IPS-NIHi11 (cell line): ENCODE measurements at places on chromosomes 5 and 9.

DNA sequence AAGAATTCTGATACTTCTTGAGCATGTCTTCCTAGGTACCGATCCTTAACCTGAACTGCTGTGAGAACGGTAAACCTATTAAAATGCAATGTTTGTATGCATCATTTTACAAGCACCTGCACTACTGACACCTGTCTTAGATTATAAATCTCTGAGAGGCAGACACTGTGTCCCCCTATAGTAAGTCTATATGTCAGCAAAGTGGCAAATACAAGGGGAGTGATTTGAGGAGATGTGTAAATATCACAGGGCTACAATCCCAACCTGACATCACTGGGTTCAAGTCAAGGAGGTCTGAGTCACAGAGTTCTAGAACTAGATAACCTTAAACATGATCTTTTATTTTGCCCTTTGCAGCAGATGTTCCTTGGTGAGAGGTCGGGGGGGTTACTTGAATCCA is 64.1 kb downstream of the ANKH start:
- DNase-seq, result no peak

DNA sequence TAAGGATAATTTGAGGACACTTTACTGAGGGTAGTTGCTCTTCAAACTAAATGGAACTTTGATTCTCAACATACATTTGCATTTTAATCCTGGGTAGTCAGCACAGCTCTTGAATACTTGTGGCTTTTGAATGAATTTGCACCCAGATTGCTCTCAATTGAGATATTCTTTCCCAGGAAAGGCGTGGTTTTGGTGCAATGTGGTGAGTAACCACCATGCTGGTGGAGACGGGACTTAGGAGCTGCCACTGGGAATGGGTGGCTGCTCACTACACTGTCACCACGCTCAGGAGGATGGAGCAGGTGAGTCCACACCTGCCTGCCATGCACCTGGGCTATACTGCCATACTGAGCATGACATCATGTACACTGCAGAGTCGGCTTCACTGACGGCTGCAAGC is 99.2 kb downstream of the IRX1 start:
- DNase-seq, result no peak

DNA sequence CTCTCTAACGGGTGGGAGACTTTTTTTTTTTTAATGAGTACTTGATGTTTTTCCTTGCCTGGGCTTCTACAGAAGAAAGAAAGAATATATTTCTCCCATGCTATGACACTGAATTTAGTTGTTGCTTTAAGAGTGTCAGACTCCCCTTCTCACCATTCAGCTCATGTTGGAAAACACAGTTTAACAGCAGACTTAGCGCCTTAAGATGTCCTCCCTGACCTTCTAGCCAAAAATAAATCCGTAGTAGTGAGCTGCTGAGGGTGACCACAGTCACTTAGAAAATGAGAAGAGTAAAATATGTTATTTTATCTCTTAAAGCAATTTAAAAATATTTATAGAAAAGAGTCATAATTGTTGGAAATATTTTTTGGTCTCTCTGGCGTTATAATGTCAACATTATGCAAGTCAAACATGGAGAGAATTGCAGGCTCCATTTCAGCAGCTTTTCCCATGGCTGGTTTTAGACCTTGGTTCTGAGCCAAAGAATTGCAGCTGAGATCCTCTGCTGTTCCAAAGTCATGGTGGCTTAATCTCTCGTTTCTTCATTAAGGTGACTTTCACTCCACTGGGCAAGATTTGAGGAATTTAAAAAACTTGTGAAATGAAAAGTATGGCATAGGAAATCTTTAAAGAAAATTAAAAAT is 143.5 kb downstream of the GHR start:
- no peak for DNase-seq

GRCh38 chr5:146116361-146116760 is 11.0 kb upstream of the PLAC8L1 start:
- no peak for DNase-seq

GRCh38 chr9:7546261-7546660 is 253.3 kb downstream of the DMAC1 start:
- DNase-seq, result no peak

GRCh38 chr9:114830546-114830945 is 24.7 kb upstream of the TNFSF15 start:
- DNase-seq, result no peak

DNA sequence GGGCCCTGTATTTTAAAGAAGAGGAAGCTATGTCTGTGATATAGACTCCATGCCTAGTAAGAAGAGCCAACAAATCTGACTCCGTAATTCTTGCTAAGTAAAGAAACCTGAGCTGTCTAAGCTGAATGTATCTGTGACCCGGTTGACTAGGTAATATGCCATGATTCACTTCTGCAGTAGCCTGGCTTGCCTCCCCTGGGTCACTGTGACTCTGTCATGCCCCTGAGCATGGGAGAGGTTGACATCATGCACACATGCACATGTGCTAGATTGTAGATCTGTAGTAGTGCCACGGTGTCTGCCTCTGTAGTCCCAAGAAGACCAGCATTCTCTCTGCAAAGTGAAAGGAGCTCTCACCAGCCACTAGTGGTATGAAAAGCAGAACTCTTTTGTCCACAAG is 9.1 kb downstream of the SLC22A5 start:
- peak; percentile 9 for DNase-seq

DNA sequence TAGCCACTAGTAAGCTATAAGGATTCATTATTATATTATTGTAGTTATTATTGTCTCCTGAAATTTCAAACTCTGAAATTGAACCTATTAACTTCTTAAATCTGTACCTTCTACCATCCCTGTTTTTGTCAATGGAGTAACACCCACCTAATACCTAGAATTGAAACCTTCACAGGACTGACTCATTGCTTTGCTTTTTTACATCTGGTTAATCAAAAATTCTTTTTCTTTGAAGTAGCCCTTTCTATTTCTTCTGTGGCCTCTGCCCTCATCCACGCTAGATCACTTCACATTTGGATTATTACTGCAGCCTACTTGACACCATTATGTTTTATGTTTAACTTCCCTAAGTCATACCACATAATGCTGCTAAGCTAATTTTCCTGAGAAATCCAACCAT is 35.6 kb downstream of the RBM27 start:
- DNase-seq, result no peak

- DNase-seq, result peak; percentile 37
These were observed 27.1 kb downstream of the ASPN start for GRCh38 chr9:92455217-92455616.

- DNase-seq, result no peak
These were observed 628.7 kb downstream of the CCDC171 start for GRCh38 chr9:16181539-16181938.

GRCh38 chr5:5242056-5242455 is 101.9 kb downstream of the ADAMTS16 start:
- DNase-seq, result peak; percentile 20

DNA sequence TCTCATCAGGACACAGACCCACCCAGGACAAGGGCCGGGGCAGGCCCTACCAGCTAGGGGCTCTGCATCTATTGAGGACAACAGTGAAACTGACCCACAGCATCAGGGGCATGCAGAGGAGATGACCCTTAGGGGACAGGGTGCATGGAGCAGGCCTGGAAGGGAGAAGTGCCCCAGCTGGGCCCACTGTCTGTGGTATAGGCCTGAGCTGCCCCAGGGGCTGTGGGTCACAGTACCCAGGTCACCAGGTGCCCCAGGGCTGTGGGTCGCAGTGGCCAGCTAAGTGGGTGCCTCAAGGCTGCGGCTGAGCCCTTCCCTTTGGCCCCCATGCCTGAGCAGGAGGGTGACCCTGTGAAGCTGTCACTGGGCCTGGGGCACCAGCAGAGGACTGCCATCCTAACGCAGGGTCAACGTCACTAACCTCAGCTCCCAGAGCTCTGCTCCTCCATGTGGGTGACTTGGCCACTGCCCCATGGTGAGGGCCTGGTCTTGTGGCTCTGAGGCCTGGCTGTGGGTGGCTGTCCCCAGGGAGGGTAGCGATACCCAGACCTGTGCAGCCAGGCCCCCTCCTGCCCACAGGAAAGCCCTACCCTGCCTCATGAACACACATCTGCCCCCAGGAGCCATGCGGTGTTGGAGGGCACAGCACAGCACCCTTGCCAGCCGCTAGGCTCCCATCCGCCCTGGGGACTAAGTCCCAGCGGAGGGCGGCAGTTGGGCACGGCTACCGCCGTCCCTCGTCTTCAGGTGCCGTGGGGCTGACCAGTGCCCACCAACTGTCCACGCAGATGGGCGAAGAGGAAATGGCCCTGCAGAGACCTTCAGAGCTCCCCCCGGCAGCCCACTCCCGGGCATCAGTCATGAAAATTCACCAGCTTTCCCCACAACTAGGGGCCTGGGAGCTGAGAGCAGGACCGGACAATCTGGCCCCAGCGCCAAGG is 4.9 kb downstream of the EDF1 start:
- DNase-seq, result no peak

DNA sequence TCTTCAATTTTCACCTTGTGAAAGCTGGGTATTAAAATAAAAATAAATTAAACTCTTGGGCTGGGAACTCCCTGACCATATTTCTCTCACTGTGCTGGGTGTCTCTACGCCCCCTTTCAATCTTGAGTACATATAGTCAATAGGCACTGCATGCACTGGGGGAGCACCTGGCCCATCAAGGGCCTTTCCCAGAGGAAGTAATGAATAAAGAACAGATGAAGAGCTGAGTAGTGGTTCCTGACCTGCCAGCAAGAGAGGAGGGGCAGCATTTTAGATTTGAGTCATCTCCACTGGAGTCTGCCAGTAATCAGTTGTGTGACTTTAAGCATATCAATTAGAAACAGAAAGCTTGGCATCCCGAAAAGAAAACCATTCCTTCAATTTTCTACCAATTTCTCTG is 6.2 kb downstream of the MAPKAP1 start:
- DNase-seq, result peak; percentile 19

DNA sequence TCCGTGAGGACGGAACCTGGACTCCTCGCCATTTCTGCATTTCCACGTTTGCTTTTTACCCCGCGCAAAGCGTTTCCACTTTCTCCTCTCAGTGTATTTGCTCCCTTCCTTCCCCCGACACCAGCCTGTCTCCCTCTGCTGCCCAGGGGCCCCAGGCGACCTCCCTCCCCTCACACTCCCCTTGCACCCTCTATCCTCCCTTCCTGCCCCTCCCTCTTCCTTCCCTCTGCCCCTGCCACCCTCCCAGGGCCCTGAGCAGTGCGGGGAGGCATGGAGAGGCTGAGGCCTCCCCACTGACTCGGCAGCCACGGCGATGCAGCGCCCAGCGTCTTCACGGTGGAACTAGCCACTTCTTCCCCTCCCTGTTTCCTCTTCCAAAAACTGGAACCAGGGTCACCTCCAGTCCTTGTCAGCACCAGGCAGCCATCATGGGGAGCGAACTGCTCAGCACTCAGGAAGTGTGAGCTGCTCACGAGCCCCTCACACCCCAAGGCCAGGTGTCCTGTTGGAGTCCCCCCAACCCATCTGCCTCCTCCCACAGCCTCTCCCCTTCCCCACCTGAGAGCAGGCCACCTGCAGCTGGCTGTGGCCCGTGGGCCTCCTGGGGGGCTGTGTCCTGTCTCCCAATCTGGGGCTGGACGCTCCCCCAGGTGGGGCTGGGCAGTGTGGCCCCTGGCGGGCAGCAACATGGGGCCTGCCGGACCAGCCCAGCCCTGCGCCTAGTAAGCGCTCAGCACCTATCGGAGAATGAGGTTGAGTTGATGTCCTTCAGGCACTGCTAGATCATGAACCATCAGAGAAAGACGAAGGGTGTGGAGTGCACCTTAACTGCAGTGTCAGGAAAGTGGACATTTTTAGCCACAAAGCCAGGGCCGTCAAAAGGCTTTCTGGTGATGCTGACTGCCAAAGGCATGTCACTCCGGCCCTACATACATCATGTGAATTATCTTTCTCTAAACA is 17.5 kb downstream of the UBE2QL1 start:
- DNase-seq, result no peak

DNA sequence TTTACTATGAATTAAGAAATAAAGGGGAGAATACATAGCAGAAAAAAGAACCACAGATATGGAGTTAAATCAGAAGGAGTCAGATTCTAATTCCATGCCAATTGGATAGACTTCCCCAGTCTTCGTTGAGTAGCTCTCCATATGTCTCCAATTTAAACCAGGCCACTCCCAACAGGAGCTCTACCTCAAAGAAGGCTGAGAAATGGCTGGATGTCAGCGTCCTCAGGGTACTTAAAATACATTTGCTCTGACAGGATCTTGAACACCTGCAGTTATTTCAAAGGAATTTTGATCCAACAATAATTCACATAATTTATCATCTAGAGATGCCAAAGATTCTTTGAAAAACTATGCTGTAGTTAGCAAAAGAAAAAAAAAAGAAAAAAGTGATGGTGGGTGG is 133.9 kb upstream of the FBN2 start:
- DNase-seq, result no peak

GRCh38 chr5:56251918-56252553 is 18.9 kb upstream of the ANKRD55 start:
- DNase-seq, result no peak

- DNase-seq, result no peak
These were observed 460.8 kb upstream of the SMARCA2 start for GRCh38 chr9:1554081-1555035.

- DNase-seq, result no peak
These were observed 18.3 kb downstream of the PTPRD start for GRCh38 chr9:10594482-10594881.

GRCh38 chr5:110321117-110321516 is 405.4 kb downstream of the TMEM232 start:
- DNase-seq, result no peak

DNA sequence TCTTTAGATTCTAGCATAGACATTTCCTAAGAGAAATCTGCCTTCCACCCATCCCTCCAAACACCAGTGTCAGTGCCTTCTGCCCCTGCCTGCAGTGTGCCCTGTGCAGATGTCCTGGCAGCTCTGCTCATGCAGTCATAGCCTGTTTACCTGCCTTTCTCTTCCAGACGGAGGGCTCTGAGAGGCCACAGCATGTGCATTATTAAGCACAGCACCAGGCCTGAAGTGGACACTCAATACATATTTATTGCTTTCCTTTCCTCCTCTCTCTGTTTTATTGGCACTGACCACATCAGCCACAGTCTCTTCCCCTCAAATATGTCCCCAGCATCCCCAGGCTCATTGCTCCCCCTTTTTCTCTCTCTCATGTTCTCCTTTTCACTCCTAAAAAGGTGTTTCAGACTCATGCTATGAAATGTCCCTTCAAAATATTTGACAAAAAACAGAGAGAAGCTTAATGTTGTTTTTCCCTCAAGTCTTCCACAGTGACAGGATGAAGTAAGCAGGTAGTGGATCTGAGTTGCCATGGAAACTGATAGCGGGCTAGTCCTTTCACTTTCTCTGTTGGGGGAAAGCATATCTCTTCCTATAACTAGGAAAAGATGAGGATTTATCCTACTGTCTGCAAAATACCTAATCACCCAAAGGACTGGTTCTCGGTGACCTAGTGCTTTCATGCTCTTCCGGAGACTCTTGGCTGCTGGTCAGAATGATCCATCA is 100.9 kb downstream of the ATP10B start:
- DNase-seq, result no peak

DNA sequence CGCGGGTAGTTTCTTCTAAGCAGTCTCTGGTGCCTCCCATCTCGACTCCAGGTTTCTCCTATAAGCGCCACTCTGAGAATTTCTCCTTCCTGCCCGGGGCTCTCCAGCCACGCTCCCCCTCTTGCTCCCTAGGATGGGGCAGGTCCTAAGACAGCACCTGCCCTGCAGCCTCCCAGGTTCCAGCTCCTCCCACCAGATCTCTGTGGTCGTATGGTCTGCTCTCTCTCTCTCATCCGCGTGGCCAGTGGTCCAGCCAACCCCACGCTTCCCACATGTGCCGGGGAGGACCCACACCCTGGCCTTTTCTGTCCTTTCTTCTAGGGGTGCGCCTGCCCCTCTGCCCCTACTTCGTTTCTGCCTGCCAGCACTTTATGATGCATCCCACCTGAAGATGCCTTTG is 40.5 kb downstream of the MVB12B start:
- no peak for DNase-seq

- DNase-seq, result no peak
These were observed 29.2 kb downstream of the EXOC3 start for GRCh38 chr5:472076-472655.

- DNase-seq, result no peak
These were observed 30.7 kb downstream of the AOPEP start for GRCh38 chr9:94757158-94757557.
